ENCODE measurements at places on chromosomes 7 and 10.
A peak's percentile ranks its signal among the peaks of the same experiment; 100 is the strongest.

GRCh38 chr7:12716722-12717121 lies 29.3 kb downstream of the ARL4A start:
- DNase-seq, result no peak

- no peak for DNase-seq
These were observed 24.9 kb downstream of the C7orf25 start for GRCh38 chr7:42886893-42887505.

DNA sequence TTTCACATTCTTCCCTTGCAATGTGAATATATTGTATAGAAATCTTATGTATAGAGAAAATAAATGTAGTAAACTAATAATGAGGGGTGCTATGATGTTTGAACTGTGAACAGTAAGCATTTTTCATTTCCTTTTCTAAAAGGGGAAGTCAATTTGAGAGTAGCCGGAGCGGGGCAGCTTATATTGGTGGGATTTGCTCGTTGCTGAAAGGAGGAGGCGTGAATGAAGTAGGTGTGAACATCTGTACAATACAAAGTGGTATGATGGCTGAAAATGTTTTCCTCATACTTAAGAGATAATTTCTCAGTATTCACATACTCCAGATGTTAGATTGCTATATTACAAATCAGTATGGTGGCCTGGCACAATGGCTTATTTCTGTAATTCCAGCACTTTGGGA lies 87.1 kb downstream of the SRI start:
- no peak for DNase-seq

DNA sequence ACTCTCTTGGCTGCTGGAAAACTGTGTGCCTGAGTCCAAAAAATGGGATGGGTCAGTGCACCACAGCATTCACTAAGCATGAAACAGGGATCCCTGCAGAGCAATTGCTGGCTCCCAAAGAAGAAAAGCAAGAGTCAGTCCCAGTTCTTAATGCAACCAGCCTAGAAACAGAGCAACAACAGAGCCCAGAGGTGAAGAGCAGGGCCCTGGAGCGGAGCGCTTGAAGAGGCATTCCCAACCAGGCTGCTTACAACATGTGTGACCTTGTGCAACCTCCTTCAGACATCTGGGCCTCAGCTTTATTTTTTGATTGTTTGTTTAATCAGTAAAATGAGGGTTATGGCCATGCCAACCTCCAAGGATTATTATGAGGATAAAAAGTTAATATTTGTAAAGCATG lies 543.7 kb upstream of the COBL start:
- DNase-seq, result no peak

DNA sequence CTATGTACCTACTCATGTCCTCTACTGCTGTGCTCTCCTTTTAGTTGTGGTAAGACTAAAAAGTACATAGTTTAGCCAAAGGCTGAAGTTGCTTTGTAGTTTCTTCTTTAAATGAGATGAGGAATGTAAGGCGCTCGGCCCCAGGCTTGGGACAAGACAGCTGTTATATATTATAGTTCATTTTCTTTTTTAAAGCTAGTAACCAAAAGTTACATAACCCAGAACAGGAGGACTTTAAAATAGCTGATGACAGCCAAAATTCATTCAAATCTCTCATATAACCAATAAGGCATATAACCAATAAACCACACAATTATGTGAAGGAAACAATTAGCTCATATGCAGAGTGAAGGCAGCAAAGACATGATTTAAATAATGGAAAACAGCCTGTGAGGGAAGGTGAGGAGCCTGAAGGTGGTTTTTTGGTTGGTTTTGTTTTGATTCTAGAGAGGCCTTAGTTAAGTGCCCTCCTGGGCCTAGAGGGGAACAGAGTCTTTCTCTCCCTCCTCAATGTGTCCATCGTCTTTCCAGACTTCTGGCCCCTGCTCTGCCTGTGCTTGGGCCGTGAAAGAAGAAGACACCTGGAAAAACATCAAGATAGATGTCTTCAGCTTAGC lies 35.8 kb downstream of the SLC26A4 start:
- no peak for DNase-seq

- no peak for DNase-seq
These were observed 37.9 kb downstream of the PAXIP1 start for GRCh38 chr7:154965014-154965413.

GRCh38 chr7:73770002-73770859 lies at the start of gene CLDN3:
CLDN3 (minus strand) TSS chr7:73770270; CDS start chr7:73770049, 221 bp downstream.
- DNase-seq, result peak; percentile 16

- no peak for DNase-seq
These were observed 385.5 kb upstream of the HPS1 start for GRCh38 chr10:98832196-98832595.

Data from activated CD4-positive, alpha-beta T cell treated with anti-CD3 and anti-CD28 coated beads, Interleukin-2, amount 50 U/mL, for 1 hour (primary cell).